ENCODE measurements at places on chromosomes 2 and 18. TPM values are rescaled to one million over a fixed set of nuclear protein-coding genes. Genes with fewer than 3 reads are reported as not detected.
A peak's percentile ranks its signal among the peaks of the same experiment; 100 is the strongest.

GRCh38 chr2:129755786-129756185, 223.7 kb upstream of the RAB6C start:
- no peak for DNase-seq

GRCh38 chr2:229443546-229444268, 172.6 kb upstream of the PID1 start:
- DNase-seq = no peak

DNA sequence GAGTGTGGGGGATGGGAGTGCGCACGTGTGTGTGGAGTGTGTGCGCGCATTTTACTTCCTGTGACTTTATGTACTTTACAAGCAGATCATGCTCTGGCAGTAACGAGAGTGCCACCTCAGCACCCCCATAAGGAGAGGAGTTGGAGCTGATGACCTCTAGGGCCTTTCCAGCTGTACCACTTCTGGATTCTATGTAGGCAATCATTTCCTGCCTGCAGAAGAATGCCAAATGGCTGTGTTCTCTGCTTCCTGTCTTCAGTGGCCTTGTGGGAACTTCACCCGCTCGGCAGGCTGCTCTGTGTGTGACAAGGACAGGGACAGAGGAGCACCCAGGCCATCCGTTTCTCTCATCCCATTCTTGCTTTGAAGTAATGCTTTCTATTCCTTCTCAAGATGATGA, 22.8 kb upstream of the ZNF385B start:
- DNase-seq = peak; percentile 71

CRYGD gene
- total RNA-seq = not detected

GRCh38 chr2:47222826-47223554, 67.9 kb upstream of the STPG4 start:
- DNase-seq = no peak

SNED1 gene
- total RNA-seq = 13.6 TPM

DYNAP gene
- total RNA-seq = not detected

ABCG5 gene
- total RNA-seq = not detected

- DNase-seq = no peak
Observed at GRCh38 chr18:54904581-54904980, 54.7 kb downstream of the CCDC68 start.

UGT1A6 gene
- not detected for total RNA-seq

GRCh38 chr2:218664653-218665052, 5.2 kb downstream of the BCS1L start:
- no peak for DNase-seq
